ENCODE measurements at places on chromosomes 7 and 10.

GRCh38 chr7:69367780-69368179 lies 230.5 kb upstream of the AUTS2 start:
- DNase-seq, result no peak

DNA sequence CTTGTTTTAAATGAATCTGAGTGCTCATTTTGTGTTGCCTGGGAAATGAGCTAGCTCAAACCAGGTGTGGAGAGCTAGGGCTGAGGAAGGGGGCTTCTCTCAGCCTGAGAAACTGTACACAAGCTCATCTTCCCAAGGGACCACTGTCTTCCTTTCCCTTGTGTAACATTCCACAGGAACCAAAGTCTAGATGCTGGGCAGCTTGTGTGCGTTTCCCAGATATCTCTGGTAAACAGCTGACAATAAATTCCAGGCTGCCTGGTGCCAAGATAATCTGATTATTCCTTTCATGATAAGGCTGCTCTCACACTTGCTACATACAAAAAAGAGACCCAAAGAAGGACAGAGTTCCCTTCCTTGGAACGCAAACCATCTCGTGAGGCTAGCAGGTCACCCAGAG lies 33.1 kb upstream of the MKLN1 start:
- no peak for DNase-seq

GRCh38 chr7:12939694-12940093 lies 252.3 kb downstream of the ARL4A start:
- DNase-seq, result no peak

GRCh38 chr7:107045195-107045960 lies 873 bp downstream of the PRKAR2B start:
- DNase-seq, result no peak

- no peak for DNase-seq
Observed at GRCh38 chr7:78355834-78356233, 557.3 kb downstream of the PHTF2 start.

DNA sequence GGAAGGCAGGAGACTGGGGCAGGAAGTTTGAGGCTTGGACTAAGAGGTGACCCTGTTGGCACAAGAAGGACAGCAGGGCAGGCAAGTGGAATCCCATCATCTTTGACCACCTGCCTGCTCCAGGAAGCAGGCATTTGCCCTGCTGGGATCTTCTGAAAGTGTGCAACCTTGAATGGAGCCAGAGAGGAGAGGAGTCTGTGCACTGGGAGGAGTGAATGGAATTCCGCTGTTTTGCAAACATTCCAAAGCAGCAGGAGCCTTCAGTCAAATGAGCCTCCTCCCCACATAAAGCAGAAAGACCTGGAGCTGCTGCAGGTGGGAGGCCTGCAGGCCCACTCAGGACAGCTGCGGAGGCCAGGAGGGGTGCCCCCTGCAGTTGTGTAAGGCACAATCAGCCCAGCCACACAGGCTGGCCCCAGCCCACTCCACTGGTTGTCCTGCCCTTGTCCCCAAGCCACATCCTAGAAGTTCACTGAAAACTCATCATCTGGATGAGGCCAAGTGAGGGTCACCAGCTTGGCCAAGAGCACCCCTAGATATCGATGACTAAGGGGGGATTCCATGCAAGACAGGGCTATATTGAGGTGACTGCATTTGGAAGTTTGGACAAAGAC lies 249.5 kb downstream of the RPS24 start:
- no peak for DNase-seq

- no peak for DNase-seq
Observed at GRCh38 chr7:28472332-28472731, 60.0 kb downstream of the CREB5 start.

DNA sequence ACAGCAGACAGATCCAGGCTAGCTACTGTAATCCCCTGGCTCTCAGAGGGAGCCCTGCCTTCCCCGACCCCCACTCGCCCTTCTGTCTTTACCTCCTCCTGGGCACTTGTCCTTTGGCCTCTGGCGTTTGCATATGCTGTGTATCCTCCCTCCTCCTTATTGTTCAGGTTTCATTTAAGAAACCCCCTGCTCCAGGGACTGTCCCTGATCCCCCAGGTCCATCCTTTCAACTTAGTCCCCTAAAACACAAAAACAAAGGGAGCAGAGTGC lies 25.7 kb downstream of the GRID1 start:
- no peak for DNase-seq

DNA sequence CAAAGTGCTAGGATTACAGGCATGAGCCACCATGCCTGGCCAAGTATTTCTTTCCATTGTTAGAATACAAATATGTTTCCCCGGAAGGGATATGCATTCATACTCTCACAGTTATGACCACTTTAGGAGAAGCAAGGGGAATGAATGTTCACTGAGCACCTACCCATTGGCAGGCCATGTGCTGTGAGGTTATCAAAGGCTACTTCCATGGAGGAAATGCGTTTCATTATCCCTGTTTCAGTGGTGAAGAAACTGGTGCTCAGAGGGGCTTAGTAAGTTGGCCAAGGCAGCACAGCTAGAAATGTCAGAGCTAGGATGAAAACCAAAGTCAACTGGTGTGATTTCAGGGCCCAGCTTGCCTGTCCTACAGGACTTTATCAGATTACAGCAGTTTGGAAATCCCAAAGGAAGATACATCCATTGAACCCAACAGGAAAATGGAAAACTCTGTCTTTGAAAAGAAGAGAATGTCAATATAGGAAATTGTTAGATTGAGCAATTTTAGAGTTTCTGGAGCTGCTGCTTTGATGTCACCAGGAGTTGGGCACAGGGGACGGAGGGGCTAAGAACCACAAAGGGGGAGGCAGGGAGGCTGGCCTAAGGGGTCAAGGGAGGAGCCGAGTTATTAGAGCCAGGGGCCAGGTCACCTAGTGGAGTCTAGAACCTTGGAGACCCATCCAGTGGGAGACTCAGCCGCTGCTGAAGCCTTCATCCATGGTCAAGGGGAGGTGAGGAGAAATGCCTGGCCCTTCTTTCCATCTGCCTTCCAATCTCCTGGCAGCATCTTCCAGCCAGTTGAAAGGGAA lies 319.8 kb downstream of the FRMD4A start:
- DNase-seq, result no peak

GRCh38 chr10:24622781-24623301 lies 100.8 kb downstream of the ARHGAP21 start:
- DNase-seq, result no peak
